CD4-positive, alpha-beta T cell treated with Interleukin-10 for 1 hour (primary cell): ENCODE measurements at places on chromosomes 1 and 21.

DNA sequence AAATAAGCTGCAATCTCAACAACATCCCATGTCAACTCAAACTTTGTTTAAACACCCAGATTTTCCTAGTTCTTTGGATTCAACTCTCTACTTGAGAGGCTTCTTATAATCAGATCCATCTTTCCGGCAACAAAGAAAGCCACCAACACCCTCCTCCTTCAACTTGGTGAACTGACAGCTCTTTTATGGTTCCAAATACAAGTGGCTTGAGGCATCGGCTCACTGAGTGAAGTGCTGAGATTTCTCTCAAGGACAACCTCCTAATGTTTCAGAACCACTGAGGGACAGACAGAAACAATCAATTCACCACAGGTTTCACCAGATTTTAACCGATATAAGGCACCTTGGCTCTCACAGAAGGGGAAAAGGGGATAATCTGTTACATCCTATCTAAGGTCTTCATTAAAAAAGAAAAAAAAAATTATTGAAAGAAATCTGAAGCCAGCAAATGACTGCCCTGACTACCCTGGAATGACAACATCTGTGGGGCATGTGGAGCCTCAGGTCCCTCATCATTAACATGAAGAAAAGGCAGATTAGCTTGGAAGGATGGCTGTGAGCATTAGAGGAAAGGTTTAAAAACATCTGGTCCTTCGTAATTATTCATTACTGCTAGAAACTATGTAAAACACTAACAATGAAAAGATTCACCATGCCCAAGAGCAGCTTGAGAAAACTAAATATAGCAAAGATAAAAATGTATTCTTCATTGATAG, 50.9 kb downstream of the PTPN14 start:
- no peak for DNase-seq

DNA sequence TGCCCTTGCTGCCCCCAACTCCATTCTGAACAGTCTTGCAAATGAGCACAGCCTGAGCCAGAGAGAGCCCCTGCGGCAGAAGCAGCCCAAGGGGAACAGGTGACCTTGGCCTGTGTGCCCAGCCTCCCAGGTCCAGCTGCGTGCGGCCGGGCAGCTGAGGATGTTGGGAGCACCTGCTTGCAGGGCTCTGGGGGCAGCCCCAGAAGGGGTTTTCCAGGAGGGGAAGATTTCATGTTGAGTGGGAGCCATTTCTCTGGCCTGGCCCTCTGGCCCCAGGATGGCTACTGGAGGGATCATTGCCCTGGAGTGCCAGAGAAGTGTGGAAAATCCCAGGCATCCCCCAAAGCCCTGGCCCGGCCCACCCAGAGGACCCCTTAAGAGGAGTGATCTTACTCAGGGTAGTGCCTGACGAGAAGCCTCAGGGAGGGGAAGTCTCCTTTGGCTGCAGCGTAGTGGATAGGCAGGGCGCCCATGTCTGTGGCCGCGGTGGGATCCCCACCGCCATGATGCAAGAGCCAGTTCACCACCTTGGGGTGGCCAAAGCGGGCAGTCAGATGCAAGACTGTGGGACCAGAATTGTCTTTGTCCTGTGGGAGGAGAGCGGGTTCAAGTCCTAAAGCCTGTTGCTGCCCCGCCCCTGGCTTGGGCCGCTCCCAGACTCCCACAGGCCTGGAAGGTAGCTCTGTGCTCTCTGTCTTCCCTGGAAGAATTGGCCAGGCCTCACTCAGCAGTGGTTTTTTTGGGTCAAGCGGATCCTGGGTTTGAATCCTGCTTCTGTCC, 20.6 kb upstream of the RNU1-4 start:
- no peak for DNase-seq

DNA sequence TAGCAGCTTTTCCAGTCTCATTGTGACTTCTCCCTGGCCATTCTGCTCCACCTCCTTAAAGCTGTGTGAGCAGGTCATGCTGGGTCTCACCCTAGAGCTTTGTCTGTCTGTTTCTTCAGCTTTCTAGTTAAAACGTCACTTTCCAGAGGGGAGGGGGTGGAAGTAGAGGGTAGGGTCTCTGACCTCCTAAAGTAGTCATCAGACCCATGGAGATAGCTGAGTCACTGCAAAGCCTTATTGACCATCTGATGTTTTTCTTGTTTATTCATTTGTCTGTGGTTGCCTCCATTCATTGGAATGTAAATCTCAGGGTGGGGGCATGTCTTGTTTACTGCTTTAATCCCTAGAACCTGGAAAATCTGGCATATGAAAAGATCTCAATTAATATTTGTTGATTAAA, 52.7 kb downstream of the ELF3 start:
- DNase-seq, result no peak

DNA sequence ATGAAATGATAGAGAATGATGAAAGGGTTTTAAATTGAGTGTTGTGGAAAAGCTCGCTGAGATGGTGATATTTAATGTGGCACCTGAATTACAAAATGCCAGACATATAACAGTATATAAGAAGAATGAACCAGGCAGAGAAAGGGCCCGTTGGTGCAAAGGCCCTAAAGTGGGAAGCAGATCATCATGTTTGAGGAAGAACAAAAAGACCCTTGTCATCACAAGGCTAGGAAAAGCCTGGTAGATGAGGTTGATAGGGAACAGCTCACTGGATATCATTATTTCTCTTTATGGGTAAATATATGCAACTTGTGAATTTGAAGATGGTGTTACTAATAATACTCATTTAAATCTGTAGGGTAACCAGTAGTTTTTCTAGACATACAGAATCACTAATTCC, 11.0 kb downstream of the RAP1A start:
- DNase-seq, result no peak

DNA sequence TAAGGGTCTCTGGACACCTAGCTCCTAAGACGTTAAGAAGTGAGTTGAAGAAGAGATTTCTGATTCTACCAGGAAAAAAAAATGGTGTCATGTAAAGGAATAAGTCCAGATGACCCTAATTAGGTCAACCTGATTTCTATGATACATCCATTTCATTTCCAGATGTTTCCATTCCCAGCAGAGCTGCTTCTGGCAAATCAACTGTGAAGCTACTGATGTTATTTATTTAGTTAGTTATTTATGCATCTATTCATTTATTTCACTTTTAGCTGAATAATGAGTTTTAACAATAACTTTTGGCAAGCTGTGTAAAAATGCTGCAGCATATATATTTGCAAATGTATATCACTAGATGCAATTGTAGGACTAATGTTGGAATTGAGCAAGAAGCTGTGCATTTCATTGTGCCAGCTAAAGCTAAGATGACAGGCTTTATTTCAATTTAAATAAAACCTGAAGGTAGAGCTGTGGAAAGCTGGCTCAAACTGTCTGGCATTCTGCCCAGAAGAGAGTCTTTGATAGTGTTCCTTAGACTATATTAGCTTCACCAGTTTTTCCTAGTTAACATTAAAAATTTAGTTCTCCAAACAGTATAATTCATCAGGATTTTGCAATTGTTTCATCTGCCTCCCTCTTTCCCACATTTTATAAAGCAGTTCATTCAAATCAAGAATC, 1164.4 kb upstream of the ADGRL4 start:
- no peak for DNase-seq
